ENCODE measurements at places on chromosomes 5 and 9.

DNA sequence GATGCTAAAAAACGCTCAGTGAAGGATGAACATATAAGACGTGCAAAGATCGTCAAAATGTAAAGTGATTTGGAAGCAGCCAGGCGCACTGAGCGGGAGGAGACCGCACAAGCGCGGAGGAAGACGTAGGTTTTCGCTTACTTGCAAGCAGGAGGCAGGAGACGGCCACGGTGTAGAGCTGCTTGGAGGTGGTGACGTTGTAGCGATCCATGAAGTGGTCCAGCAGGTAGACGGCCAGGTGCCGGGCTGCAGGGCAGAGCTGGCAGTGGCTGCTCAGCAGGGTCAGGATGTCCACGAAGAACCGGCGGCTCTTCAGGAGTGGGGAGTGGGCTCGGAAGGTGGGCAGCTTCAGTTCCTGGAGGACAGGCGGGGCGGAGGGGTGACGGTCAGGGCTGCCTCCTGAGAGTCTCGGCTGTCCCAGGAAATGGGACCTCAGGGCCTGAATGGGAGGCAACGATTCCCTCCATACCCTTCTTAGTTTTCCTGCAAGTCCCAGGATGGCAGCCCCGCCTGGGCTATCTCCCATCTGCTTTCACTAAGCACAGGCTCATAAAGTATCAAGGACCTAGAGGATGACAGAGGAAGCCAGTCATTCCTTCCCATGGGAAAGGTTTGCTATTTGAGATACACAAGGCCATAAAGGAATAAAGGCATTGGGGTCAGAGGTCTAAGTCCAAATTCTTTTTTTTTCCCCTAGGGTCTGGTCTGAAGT is 31.8 kb downstream of the CCNJL start:
- no peak for DNase-seq

GRCh38 chr9:121267689-121268597 is at the start of gene GSN:
GSN (plus strand) TSS chr9:121268162; CDS start chr9:121301972, 33,810 bp downstream.
- DNase-seq = no peak

DNA sequence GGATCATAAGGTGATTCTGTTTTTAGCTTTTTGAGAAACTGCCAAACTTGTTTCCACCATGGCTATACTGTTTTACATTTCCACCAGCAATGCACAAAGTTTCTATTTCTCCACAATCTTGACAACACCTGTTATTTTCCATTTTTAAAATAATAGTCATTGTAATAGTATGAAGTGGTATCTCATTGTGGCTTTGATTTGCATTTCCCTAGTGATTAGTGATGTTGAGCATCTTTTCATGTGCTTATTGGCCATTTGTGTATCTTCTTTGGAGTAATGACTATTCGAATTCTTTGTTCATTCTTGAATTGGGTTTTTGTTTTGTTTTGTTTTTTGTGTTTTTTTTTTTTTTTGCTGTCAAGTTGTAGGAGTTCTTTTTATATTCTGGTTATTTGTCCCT is 4.9 kb downstream of the GARNL3 start:
- no peak for DNase-seq

GRCh38 chr9:99868845-99869244 is 37.6 kb upstream of the STX17 start:
- DNase-seq = no peak

DNA sequence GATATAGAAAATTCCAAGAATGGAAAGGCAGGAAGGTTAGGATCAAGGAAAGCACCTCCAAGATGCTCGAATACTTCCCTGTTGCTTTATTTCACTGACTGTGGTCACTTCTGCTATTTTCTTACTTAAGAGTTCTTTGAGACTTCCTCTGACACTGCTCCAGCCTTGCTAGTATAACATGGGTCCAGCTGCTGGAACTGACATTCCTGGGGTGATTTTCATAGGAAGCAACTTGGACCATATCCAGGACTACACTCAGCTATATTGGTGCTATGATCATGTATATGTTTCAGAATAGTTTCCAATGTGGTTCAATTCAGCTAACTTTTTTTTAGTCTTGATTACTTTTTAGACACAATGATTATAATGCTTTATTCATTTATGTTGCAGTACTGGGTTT is 81.6 kb upstream of the CKMT2 start:
- no peak for DNase-seq

DNA sequence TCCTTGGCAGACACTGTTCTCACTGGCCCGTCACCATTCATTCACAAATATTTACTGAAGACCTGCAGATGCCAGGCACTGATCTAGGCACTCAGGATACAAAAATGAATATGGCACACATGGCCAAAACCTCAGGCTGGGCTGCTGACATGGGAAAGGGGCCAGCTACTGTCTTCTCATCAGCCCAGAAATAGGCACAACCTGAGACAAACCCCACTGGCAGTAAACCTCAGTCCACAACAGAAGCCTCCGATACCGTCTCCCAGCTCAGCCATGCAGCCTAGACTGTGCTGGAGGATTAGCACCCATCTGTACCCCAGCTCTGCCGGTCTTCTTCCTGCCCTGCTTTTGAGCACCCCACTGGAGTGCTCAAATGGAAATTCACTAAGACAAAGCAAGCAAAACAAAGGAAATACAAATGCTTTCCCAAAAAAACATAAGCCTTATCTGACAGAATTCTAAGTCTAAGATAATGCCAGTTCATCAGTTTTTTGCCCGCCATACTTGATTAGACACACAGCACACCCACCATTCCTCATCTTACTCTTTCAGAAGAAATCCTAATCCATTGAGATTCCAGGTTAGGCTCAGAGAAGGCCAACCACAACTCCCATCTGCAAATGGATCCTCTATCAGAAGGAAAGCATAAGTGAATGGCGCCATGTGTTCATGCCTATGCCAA is 8.2 kb downstream of the P4HA2 start:
- no peak for DNase-seq

GRCh38 chr5:57531333-57531732 is 48.7 kb upstream of the ACTBL2 start:
- no peak for DNase-seq

DNA sequence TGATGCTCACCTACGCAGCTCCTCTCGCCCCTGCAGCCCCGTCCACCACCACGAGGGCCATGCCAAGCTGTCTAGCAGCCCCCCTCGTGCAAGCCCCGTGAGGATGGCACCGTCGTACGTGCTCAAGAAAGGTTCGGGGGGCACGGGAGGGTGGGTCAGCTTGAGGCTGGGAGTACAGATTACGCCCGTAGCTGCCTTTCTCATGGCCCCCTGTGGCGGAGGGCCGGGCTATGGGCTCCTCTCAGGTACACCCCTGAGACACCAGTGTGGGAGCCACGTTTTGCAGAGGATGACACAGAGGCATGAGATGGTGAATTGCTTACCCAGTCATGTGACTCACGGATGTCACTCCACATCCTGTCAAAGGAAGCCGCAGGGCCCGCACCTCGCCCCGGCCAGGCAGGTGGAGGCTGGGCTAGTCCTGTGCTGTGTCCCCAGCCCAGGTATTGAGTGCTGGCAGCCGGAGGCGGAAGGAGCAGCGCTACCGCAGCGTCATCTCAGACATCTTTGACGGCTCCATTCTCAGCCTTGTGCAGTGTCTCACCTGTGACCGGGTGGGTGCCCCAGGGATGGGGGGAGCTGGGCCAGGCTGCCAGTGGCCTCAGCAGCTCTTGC is 33.7 kb downstream of the USP20 start:
- DNase-seq = no peak

DNA sequence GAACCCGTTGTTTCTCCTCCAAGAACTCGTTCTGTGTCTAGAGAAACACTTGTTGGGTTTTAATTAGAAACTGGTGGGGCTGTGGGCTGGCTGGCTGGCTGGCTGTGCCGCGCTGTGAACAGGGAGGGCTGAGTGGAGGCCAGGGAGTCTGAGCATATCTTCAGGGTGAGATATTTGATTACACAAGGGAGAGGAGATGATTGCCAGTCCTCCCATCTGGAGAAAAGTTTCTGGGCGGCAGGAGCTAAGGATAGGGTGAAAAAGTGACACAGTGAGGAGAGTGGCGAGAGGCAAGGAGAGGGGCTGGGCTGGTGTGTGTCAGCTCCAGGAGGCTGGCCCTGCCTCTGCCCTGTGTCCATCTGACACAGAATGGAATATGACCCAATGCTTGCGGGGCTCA is 63.0 kb downstream of the GDNF start:
- no peak for DNase-seq

DNA sequence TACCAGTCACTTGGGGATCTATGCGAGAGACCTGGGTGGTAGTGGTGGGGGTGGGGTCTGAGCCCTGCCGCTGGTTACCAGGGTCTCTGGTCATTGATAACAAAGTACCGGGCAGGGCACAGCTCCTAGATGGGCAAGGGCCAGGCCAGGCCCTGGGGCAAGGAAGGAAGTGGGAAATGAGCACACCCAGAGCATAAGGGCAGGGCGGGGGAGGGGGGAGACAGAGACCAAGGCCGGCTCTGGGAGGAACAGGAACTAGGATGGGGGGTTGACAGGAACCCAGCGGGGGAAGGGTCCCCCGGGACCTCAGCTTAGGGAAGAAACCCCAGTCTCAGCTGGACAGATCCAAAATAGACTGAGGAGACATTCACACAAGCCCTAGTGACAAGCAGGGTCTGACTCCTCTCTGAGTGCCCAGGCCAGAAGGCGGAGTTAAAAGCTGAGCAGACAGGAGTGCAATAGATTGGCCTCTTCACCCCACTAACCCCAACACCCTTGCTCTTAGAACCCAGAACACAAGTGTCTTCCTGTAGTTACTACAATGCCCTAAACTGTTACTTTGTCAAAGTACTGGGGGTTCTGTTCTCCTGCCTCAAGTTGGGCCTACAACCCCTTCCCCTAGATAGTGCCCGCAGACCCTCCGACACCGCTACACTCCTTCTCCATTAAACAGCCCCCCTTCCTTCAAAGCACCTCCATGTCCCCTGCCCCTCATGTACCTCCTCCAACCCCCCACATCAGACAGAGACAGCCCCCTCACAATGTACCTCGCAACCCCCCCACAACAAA is 628 bp downstream of the ATOSB start:
- DNase-seq = no peak

GRCh38 chr5:4023091-4023752 is 427.6 kb downstream of the IRX1 start:
- no peak for DNase-seq

- DNase-seq = peak; percentile 1
Measured at GRCh38 chr9:115015018-115015635, 84.7 kb upstream of the TNFSF8 start.

GRCh38 chr9:126415741-126416370 is 89.2 kb downstream of the MVB12B start:
- DNase-seq = no peak

GRCh38 chr9:20945269-20945668 is 86.2 kb downstream of the HACD4 start:
- no peak for DNase-seq

DNA sequence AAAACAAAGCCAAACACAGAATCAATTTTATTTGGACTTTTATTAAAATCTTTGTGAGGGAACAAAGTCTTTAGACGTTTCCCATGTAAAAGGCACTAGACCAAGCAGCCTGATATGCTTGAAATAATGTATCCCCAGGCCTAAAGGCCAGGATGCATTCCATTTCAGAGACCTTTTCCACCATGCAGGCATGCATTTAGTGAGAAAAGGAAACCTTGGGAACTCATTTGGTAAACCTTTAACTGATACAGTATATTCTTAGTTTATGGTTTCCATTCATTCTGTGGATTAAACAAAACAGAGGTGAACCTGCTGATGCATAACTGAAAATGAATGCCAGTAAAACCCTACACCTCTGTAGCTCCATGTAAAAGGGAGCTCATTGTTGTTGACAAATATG is 600.0 kb downstream of the NR2F1-AS1 start:
- no peak for DNase-seq

DNA sequence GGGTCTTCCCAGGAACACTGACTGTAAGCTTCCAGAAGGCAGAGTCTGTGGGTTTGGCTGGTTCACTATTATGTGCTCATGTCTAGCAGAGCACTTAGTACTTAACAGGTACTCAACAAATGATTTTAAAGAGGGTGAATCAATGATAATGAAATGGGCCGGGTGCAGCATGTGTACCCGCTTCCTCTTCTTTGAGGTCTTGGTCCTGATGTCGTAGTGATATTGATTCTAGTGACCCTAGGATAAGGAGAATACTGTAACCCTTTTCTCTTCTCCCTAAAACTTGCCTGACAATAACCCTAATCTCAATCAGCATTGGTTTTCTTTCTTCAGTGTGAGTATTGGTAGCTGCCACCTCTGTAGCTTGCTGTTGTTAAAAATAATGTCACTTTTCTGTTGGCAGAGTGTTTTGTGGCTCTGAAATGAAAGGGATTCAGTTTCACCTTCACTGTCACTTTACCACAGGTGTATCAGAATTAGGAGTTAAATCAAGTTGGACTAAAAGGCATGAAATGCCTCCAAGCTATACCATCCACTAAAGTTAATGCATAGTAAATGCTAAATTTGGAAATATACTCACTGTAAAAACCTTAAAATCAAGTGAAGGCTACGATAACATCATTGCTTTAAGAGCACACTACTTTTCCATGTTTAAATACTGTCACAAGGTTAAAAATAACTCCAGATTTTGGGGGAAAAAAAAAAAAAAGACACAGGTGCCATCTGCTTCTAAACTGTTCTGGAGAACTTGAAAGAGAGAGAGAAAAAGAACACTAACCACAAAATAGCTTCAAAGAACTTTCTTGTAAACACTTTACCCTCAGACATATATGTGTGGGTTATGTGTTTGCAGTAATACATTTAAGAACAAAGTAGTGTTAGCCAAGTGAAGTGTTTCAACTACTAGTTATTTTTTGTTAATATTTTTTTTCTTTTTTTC is 6.0 kb downstream of the CAMK4 start:
- no peak for DNase-seq

DNA sequence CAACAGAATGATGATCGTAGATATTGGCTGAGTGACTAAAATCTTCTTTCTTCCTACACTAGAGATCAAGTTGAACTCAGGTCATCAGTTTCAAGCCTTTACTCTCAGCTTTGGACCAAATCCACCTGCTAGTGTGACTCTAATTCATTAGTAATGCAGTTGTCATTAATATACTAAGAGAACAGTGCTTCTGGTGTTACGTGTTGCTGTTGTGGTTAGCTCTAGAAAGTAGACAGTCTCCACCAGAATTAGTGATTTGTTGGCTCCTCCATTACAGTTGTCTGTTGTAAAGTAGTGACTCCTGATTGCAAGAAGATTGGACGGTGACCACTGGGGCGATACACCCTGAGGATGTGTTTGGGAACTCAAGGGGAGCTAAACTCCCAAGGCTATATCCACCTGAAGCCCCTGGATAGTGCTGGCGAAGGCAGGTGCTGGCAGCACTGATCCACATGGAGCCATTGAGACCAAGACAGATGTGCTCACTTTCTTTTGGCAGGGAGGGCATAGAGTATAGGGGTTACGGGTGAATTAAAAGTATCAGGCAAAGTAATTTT is 3.1 kb downstream of the CAMK4 start:
- no peak for DNase-seq

- DNase-seq = no peak
Measured at GRCh38 chr9:93473411-93473810, 20.0 kb upstream of the FAM120AOS start.

DNA sequence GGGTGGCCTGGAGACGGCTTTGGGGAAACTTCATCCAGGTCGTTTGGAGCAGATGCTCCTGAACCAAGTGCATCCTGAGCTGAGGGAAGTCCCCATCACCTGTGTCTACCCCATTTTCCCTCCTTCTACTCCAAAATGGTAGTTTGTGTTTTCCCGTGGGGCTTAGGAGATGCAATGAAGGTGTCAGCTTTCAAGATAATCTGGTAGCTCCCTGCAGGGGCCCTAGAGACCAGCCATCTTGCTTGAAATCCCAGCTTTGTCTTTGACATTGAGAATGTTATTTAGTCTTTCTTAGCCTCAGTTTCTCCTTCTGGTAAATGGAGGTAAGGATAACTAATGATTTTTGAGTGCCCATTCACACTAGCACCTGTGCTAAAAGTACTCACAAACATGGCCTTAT is 77.4 kb downstream of the WWC1 start:
- no peak for DNase-seq

- DNase-seq = no peak
Measured at GRCh38 chr9:27165068-27165467, 56.0 kb downstream of the TEK start.
